ENCODE measurements at places on chromosomes 13 and 19.

DNA sequence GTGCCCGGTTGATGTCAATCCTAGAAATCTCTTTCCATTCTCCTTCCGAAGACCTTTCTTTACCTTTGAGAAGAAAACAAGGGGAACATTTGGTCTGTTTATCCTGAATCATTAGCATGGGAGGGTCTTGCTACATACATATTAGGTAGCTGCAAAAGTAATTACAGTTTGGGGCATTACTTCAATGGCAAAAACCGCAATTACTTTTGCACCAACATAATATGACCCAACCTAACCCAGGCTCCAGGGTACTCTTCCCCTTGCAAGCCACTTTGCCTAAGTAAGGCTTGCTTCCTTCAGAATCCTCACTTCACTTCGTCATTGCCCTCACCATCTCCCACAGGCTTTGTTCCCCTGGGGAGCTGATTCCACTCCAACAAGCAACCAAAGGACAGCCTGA lies 662.7 kb downstream of the DIAPH3 start:
- DNase-seq = no peak

- DNase-seq = peak; percentile 61
These were observed 703 bp downstream of the KLF16 start for GRCh38 chr19:1862424-1863327.

DNA sequence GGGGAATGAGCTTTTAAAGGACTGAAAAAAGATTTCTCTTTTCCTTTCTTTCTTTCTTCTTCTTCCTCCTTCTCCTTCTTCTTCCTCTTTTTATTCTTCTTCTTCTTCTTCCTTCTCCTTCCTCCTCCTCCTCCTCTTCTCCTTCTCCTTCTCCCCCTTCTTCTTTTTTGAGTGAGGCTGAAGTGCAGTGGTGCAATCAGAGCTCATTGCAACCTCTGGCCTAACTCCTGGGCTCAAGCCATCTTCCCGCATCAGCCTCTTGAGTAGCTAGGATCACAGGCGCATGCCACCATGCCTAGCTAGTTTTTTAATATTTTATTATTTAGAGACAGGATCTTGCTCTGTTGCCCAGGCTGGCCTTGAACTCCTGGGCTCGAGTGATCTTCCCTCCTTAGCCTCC lies 120.9 kb upstream of the KL start:
- no peak for DNase-seq

DNA sequence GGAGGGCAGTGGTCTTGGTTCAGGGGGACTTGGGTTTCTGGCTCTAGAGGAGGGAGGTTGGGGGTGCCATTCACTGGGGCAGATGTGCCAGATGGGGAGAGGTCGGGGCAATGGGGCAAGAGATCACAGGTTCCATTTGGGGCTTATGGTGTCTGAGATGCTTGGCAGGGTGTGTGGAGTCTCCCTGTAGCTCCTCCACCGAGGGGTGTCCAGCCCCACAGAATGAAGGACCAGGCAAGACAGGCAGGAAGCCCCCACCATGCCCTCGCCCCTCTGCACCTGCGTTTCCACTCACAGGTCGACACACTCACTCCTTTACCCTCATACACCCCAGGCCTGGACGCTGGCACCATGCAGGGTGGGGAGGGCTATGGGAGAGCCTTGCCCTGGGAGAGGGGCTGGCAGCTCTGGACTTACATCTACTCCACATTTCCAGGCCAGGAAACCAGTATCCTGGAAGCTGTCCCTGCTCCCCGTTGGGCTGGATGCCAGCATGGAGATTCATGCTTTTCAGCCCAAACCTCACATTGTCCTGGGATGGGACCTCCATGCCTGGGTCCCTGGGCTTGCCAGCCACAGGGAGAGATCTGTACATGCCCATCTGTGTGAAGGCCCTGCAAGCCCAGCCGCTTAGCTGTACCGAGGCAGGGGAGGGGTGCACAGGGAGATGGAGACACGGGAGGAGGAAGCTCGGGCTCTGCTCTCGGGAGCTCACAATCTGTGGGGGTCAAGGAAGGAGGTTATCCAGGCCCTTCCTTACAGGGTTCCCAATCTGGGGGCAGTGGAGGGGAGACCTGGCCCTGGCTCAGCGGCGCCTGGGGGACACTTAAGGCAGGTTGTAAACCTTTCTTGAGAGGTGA lies 77.1 kb downstream of the CHST8 start:
- no peak for DNase-seq

DNA sequence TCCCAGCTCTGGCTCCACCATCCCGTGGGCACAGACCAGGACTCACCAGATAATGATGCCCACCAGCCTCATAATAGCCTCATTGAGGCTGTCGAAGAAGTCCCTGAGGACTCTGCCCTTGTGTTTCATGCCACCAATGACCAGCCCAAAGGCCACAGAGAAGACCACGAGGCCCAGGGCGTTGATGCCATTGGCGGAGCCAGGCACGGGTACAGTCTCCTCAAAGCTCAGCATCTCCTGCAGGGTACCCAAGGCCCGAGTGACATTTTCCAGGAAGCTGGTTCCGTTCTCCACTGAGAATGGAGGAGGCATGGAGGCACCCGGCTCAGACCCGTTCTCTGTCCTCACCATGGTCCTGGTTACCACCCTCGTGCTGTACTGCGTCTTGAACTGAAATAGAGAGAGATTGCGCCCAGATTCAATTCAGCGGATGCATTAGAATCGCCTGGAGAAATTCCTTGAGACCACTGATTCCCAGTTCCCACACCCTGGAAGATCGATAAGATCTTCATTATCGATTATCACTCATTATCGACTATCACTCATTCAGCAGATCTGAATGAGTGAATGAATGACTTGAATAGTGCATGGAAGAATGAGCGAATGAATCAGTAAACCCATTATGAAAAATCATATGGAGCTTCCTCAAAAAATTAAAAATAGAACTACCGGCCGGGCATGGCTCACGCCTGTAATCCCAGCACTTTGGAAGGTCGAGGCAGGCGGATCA lies 17.5 kb downstream of the SLC1A6 start:
- DNase-seq = no peak

DNA sequence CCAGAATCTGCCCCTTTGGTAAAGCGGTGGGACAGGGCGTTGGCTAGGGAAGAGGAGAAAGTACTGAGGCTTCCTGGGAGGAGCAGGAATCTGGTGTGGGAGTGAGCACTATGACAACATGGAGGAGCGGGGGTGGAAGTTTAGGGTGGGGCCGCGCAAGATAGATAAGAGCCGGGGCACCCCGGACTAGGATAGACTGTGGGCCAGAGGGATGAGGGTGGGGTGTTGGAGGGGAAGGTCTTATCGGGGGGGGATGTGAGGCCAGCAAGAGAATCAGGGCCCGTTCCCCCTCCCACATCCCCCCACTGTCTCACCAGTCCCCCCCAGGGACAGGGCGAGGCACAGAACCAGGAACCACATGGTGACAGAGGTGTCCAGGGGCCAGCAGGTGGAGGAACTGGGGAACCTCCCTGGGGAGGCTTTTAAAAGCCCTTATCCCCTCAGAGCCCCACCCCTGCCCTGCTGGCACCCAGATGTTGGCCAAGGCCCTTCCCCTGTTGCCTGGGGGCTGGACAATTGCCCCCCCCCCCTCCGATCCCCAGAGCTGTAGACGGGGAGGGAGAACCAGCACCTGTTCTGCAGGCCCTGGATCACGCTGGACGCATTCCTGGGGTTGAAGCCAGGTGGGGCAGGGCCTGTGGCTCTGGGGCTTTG lies at the start of gene KLK1:
Gene KLK1, minus strand, starts transcription at position 399 of the 654 bp plus-strand sequence. Its CDS starts 39 bp downstream, at position 360.
- DNase-seq = no peak

DNA sequence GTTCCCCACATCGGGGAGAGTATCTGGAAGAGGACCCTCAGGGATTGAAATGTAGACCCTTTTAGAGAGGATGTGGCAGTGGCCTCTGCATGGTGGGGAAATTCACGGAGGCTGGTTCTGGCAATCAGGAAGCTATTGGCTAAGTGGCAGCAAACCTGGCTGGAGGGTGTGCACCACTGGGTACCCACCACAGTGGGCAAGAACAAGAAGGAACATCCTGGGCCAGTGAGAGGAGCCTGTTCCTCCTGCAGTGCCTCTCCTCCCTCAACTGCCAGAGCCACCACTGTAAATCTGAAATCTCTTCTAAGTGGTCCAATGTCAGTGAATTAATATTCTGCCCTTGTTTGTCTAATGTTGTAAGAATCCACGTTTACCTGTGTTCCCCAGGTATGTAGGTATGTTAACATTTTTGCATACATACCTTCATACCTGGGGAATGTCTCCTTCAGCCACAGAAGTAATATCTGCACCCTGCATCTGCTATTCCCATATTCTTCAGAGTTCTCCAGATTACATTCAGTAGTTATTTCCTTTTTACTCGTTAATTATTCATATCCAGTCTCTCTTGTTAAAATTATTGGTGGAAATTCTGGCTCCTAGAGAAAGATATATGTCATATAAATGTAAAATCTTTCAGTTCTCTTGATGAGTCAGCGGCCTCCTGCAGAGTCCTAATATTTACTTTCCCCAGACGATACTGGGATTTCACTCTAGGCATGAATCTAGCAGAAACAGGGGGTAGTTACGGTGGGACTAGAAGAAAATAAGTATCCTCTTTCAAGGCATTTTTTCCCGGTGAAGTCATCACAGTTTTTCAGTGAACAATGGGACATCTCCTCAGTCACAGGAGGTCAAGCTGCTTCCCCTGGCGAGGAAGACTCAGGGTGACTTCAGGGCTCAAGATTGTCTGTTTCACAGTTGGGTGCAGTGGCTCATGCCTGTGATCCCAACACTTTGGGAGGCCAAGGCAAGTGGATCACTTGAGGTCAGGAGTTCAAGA lies 148.3 kb downstream of the MYO16 start:
- DNase-seq = no peak

DNA sequence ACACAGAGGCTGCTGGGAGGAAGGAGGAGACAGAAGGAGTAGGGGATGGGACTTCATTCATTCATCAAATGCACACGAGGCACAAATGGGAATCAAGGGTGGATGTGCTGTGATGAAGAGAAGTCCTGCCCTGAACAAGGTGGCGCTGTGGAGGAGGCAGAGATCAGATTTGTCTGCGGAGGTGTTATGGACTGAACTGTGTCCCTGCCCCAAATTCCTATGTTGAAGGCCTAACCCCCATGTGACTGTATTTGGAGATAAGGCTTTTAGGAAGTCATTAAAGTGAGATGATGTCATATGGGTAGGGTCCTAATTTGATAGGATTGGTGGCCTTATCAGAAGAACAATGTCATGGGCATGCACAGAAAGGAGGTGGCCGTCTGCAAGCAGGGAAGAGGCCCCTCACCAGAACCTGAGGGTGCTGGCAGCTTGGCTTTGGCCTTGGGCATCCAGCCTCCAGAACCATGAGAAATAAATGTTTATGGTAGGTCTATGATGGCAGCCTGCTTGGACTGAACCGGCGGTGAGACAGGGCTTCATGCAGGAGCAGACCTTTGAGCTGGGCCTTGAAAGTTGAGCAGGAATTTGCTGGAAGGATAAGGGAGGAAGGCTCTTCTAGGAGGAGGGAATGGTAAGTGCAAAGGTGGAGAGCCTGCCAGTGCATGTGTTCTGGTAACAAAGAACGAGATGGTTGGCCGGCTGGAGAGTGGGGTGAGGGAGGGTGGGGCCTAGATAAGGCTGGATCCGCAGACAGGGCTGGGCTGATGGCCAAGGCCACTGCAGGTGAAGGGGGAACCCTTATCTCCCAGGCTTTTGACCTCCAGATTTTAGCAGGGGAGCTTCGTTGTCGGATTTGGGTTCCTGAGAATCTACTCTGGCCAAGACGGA lies 2.7 kb upstream of the CEBPA start:
- no peak for DNase-seq

GRCh38 chr13:40428354-40428753 lies 238.1 kb downstream of the FOXO1 start:
- no peak for DNase-seq

GRCh38 chr19:42198676-42199439 lies 18.6 kb downstream of the DEDD2 start:
- DNase-seq = peak; percentile 86

GRCh38 chr19:18093439-18094161 lies 4.0 kb upstream of the MAST3 start:
- DNase-seq = no peak

GRCh38 chr13:100921139-100921538 lies 246.5 kb upstream of the TMTC4 start:
- no peak for DNase-seq

GRCh38 chr13:113528813-113529180 lies 38.3 kb upstream of the DCUN1D2 start:
- DNase-seq = no peak

GRCh38 chr13:25241007-25241406 lies 46.3 kb downstream of the MTMR6 start:
- no peak for DNase-seq

GRCh38 chr13:79401259-79402070 lies 4.6 kb downstream of the RBM26 start:
- no peak for DNase-seq

GRCh38 chr19:45674946-45675345 lies 6.9 kb downstream of the GIPR start:
- DNase-seq = no peak

GRCh38 chr19:6654347-6655310 lies 15.3 kb downstream of the TNFSF14 start:
- DNase-seq = no peak

Data from GM12892 (cell line).